ENCODE measurements at places on chromosomes 6 and 20.

- no peak for DNase-seq
Measured at GRCh38 chr6:119470893-119471542, 121.5 kb upstream of the MAN1A1 start.

DNA sequence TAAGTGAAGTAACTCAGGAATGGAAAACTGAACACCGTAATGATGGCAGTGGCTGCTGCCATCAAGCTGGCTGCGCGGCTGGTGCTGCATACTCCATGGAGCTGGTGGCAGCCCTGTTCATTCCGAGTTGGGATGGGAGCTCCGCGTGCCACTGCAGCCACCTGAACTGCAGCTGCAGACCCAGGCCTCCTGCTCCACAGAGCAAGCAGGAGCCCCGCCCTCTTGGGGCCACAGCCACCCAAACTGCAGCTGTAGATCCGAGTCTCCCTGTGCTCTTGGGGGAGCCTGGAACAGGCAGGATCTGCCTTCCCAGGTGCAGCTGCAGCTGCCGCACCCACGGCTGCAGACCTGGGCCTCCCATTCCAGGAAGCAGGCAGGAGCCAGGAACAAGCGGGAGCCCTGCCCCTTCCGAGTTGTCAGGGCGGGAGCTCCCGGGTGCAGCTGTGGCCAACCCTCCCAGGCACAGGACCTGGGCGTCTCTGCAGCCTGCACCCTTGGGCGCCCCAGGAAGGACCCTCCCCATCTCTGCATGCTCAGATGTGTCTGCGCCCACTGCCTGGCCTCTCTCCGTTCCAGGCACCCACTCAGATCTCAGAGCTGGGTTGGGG is 120.2 kb downstream of the GMPR start:
- DNase-seq = no peak

DNA sequence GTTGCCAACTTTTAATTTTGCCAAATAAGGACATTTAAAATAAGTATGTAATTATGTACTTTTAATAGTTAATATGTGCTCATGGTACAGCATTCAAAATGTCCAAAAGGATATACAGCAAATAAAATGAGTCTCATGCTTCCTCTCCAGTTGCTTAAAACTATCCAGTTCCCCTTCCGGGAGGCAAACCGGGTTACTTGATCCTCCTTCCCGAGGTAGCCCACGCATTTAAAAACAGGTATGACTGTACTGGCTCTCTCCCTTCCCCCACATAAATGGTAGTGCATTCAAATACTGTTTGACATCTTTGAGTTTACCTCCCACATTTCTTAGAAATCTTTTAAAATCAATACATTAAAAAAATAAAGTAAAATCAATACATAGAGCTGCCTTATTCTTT is 66.4 kb downstream of the PHF20 start:
- DNase-seq = no peak

- DNase-seq = no peak
Measured at GRCh38 chr6:95693108-95693507, 115.8 kb downstream of the MANEA start.

DNA sequence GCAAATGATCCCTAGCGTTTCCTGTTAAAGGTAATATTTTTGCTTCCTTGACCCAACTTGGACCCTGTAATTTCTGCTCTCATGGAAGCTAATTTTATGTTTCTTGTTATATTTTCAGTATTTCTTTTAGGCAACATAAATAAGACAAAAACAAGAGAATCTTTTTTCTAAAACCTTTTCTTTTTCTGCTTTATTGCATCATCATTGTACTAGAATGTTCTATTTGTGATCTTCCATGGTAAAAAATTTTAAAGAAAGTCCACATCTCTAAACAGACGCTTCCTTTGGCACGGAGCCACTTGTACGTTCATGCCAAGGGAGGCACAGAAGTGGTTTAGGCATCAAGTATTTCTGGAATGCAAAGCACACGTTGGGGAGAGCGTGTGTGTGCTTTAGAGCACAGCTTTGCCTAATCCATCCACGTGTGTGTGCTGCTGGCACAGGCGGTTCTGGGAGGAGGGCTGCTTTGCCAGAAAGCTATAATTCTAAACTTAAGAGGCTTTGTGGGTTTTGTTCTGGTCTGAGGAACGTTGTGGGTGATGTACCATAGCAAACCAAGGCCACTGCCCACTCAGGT is 98.3 kb downstream of the SASH1 start:
- no peak for DNase-seq

GRCh38 chr6:12903246-12903645 is 186.7 kb downstream of the PHACTR1 start:
- no peak for DNase-seq

DNA sequence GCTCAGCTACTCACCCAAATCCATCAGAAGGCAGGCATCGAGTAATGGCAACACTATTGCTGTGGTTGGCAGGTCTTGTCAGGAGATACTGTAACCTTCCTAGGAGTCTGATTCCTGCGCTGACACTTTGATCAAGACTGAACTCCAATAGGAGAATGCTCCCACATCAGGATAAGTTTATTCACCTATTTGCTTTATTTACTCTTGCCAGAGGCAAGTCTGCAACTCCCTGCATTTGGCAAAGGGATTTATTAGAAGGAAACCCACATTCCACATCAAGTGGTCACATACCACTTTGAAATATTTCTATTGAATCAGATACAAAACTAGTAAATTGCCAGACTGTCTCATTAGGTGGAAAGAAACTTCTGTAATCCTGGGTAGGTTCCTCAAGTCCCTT is 43.5 kb downstream of the ZFAND3 start:
- DNase-seq = no peak

- DNase-seq = no peak
Measured at GRCh38 chr6:45595010-45595851, 217.5 kb upstream of the SUPT3H start.

DNA sequence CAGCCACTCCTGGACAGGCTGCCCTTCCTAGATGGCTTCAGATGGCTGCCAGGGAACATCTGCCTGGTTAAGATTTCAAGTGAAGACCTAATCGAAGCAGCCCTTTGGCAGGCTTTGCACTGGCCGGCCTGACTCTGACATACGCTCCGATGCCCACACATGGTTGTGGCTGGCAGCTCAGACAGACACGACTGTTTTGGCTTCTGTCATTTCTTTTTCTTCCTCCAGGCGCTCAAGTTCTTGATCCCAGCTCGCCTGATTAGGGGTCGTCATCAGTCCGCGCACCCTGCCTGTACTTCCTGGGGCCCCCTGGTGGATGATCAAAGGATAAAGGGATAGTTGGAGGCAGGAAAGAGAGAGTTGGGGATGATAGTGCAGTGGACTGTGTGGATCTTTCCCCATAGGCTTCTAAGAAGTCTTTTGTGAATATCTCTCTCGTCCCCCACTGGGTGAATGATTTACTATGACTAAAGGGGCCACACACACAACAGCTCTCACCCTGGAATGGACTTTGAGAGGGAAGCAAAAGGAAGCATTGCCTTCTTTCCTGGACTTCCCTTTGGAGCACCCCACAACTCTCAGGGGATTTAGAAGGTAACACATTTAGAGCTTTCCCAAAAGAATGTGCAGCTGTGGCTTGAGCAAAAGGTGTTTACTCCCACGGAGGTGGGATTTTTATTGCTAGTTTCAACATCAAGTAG is 21.4 kb upstream of the TRAM2 start:
- no peak for DNase-seq

DNA sequence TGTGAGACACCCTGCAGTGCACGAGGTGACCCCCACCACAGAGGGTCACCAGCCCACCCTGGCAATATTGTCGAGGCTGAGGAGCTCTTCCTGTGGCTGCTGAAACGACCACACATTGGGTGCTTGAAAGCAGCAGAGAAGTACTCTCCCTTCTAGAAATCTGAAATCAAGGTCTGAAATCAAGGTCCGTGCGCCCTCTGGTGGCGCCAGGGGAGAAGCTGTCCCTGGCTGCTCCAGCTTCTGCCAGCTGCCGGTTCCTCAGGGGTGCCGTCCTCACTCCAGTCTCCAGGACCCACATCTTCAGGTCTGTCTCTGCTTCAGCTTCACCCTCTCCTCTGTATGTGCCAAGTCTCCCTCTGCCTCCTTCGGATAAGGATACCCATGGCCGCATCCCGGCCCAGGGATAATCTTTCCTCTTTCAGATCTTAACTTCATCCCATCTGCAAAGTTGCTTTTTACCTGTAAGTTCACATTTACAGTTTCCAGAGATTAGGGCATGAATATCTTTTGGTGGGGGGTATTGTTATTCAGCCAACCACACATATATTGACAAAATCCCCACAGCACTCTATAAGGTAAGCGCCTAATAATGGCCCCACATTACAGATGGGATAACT is 108.3 kb upstream of the PHACTR3 start:
- peak; percentile 27 for DNase-seq

- no peak for DNase-seq
Measured at GRCh38 chr6:125365230-125365629, 63.5 kb upstream of the HDDC2 start.

DNA sequence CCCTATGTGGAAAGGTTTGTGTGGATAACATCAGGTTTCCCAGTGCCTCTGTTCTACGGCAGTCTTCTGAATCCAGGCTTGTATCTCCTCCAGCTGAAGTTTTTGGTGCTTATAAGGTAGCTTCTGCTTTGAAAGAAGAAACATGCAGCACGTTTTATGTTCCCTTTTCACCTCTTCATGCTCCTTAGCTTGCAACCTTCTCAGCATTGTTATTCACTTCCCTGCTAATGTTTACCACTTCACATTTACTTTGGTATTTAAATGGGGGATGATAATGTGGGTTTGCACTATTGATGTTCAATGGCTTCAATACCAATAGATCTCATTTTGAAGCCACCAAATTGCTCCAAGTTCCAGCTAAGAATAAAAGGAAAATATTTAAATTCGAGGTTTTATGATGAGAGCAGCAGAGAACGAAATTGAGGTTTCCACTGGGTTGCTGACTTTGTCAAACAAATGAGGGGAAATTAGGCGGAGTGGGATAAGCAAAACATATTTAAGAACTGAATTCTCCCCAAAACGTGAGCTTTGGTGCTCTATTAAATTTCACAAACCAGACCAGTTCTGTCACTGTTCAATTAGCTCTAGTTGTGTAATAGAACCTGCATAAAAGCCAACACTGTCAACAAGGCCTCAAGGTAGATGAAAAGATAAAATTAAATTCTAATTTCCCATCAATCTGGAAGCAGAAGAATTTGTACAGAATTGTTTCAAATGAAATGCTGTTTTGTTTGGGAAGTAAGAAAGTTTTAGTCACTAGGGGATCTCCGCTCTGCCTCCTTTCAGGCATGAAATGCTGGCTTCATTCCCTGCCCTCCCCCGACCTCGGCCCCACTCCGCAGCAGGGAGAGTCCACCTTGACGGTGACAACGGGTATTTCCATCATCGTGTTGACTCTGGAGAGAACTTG is 1.4 kb downstream of the IL22RA2 start:
- no peak for DNase-seq

GRCh38 chr20:64250027-64250426 is 5.5 kb upstream of the PCMTD2 start:
- no peak for DNase-seq

DNA sequence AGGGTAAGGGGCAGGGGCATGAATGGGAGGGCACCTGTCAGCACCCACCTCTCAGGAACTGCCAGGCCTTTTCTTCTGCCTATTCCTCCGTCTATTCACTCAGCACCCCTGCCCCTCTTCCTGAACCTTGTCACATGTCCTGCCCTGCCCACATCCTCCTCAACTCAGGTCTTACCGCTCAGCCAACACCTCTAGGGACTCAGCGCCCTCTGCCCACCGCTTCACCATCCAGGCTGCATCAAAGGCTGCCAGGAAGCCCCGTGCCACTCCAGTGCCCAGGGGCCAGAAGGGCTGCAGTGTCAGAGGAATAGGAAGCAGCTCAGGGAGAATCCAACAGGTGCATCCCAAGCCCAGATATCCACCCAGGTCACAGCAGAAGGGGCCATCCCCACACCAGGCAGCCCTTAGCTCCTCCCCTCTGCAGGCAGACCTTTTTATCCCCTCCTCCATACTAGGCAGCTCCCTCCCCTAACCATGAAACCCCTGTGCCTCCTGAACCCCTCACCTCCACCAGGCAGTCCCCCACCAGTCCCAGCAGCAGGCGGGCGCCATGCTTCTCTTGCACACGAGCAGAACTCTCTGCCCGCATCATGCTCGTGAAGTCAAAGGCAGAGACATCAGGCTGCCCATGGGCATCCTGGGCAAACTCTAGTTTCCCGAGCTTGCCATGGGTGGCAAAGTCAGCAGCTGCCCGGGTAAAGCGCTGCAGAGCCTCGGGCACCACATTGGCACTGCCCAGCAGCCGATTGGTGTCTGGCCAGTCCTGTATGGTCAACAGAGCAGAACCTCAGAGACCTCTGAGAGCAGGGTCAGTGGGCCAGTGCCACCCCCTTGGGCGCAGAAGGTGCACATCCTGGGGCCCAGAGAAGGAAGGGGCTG is 5.5 kb downstream of the MICAL1 start:
- DNase-seq = no peak

GRCh38 chr6:134424798-134425170 is 106.9 kb upstream of the SGK1 start:
- DNase-seq = no peak

GRCh38 chr6:4957521-4958231 is 46.2 kb downstream of the RPP40 start:
- DNase-seq = no peak

GRCh38 chr6:29984992-29985391 is 42.7 kb downstream of the HLA-A start:
- DNase-seq = no peak
